ENCODE measurements at places on chromosomes 1 and 21. TPM values are rescaled to one million over a fixed set of nuclear protein-coding genes. Genes with fewer than 3 reads are reported as not detected.

KCNJ15 gene
- total RNA-seq = 0.24 TPM

CFHR1 gene
- total RNA-seq = not detected

- H3K4me1 ChIP-seq = no peaks in the 10 kb centered on the region
- no peaks in the 10 kb centered on the region for H3K27me3 ChIP-seq
- no peak for DNase-seq
- H3K27ac ChIP-seq = no peak overlapping the region
Measured at GRCh38 chr1:160542303-160542945, 19.4 kb upstream of the SLAMF6 start.

DNA sequence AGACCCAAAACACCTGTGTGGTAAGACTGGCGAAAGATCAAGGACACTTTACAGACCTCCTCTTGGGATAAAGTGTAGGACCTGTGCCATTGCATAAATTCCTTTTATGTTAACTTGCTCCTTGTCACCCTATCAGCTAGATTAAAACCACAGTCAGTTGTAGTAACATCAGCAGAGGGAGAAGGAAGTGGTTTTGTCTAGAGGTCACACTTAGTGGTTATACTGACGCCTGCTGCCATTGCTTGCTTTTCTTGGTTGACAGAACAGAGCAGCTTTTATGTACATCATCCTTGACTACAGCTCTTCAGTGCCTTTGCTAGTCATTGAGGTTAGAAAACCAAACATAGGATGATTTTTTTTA is 101.4 kb downstream of the PBX1 start:
- no peak for DNase-seq
- peaks cover 15% of the 10 kb centered on the region for H3K4me1 ChIP-seq
- H3K27me3 ChIP-seq = no peaks in the 10 kb centered on the region
- H3K27ac ChIP-seq = no peak overlapping the region

- no peaks in the 10 kb centered on the region for H3K36me3 ChIP-seq
- DNase-seq = no peak
- no peak overlapping the region for H3K4me3 ChIP-seq
- H3K4me1 ChIP-seq = peaks cover 57% of the 10 kb centered on the region
- peak overlapping the region; percentile 46 for H3K27ac ChIP-seq
Measured at GRCh38 chr1:54280651-54281050, 80.7 kb downstream of the MRPL37 start.

DNA sequence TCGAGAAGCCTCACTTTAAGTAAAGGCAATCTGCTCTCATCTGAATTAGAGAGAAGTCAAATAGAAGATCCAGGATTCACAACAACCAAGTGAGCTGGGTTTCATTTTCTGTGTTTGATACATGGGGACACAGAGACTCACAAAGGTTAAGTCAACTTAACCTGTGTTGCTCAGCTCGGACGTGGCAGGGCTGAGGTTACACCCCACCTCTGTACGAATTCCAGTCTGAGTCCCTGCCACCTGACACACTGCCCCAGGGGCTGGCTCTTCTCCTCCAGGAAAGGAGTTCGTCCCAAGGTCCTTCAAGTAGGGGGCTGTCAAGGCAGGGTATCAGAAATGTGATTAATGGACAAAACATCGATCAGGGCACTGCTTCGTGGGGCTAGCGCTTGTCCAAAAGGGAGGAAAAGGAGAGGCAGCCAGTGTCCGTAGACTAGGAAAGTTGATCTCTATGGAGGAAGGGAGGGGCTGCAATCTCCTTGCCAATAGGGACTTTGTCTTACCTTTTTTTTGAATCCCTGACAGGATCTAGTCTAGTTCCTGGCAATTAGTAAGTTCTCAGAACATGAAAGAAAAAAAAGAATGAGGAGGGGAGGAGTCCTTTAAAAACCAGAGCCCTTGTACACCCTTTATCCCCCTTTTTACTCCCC is 116.4 kb downstream of the CNIH3 start:
- H3K27ac ChIP-seq = no peak overlapping the region
- H3K27me3 ChIP-seq = no peaks in the 10 kb centered on the region
- H3K36me3 ChIP-seq = no peaks in the 10 kb centered on the region
- DNase-seq = no peak

GRCh38 chr1:21638531-21639341 is 30.4 kb downstream of the RAP1GAP start:
- no peak overlapping the region for H3K4me3 ChIP-seq
- DNase-seq = no peak

GRCh38 chr1:81607086-81607485 is 193.6 kb upstream of the ADGRL2 start:
- no peaks in the 10 kb centered on the region for H3K27me3 ChIP-seq
- H3K27ac ChIP-seq = no peak overlapping the region
- H3K4me3 ChIP-seq = no peak overlapping the region
- no peaks in the 10 kb centered on the region for H3K4me1 ChIP-seq
- DNase-seq = no peak
- H3K36me3 ChIP-seq = no peaks in the 10 kb centered on the region

DNA sequence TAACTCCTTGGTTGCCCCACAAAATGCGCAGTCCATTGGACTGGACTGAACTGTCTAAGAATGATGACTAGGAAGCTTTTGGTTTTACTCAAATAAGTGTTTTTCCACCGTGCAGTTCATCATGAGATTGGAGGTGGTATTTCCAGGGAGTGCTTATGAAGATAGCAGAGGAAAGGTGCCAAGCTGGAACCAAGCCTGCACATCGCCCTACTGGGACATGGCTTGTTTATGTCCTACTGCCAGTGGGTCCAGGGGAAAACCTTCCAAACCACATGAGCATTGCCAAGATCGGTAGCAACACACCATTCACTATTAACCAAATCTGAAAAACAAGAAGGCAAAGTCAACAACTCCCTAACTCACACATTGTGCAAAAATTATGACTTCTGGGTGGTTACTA is 54.7 kb upstream of the DSCAM start:
- H3K27me3 ChIP-seq = no peaks in the 10 kb centered on the region
- H3K27ac ChIP-seq = no peak overlapping the region
- no peaks in the 10 kb centered on the region for H3K36me3 ChIP-seq
- no peak overlapping the region for H3K4me3 ChIP-seq

DNA sequence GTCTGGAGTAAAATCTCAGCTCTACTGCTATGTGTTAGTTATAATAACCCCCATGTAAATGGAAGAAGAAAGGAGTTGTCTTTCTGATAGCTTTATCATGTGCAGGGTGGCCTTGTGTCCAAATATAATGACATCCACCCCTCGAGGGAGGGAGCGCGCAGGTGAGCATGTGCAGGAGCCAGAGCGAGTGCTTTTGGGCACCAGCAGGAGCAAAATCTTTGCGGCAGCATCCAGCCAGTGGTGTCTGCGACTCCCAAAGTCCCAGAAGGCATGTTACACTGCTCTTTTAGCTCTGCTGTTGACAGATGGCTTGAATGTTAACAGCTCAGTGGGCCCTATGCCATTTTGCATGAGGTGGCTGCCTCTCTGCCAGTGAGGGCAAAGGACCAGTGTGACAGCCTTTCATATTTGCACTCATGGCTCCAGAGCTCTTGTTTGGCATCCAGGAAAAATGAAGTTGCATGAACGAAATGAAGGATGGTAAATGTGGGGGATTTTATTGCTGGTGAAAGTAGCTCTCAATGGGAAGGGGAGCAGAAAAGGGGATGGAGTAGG is 146.7 kb downstream of the HMCN1 start:
- H3K4me1 ChIP-seq = no peaks in the 10 kb centered on the region
- DNase-seq = no peak
- H3K27me3 ChIP-seq = no peaks in the 10 kb centered on the region
- no peak overlapping the region for H3K4me3 ChIP-seq
- no peaks in the 10 kb centered on the region for H3K36me3 ChIP-seq
- H3K27ac ChIP-seq = no peak overlapping the region
